Stimulated activated CD4-positive, alpha-beta T cell treated with anti-CD3 and anti-CD28 coated beads, Interleukin-4, amount 100 ng/mL, for 1 hour (primary cell): ENCODE measurements at places on chromosomes 7 and 10.

- no peak for DNase-seq
Measured at GRCh38 chr10:118940386-118940785, 89.1 kb upstream of the NANOS1 start.

DNA sequence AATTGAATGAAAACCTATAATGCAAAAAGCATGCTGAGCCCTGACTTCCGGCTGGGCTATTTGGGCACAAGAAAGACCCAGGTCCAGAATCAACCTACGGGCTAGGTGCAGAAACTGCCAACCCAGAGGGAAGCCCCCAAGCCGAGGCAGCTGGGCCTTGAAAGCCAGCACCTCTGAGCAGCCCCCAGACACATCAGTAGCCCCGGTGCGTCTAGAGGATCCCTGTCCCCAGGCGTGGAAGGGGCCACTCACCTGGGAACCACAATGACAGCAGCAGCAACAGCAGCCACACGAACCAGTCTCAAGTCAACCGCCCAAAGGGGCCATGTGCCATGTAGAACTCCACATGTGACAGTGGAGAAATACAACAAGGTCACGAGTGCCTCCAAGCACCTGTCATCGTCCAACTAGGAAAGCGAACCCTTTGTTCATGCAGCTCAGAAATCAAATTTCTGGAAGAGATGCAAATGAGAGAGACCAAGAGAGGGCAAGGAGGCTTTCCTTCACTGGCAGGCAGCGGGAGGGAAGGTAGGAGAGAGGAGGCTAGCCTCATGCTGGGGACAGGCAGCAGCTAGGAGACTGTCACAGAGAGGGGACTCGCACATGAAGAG lies 57.5 kb upstream of the CHST15 start:
- DNase-seq, result no peak

- no peak for DNase-seq
Measured at GRCh38 chr7:150799741-150800580, at the start of gene TMEM176B. Gene TMEM176B, minus strand, starts transcription at chr7:150800364. Its CDS starts 3,795 bp downstream, at chr7:150796569.

- no peak for DNase-seq
Measured at GRCh38 chr7:98997846-98998245, 119.5 kb downstream of the TRRAP start.

DNA sequence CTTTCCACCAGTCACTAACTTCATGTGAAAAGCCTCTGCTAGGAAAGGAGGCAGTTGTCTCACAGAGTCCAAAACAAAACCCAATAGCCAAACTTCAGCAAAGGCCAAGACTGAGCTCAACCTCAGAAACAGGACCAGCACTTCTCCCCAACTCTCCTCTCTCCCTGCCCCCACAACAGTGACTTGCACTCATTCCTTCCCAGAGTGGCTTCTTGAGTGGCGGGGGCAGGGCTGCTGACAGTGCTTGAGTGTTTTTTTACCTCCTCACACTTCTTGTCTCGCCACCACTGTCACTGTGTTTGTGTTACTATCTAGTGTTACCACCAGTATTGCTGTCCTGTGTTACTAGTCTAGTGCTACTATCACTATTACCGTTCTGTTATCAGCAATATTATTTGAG lies 206.8 kb downstream of the KLF6 start:
- no peak for DNase-seq

GRCh38 chr7:113283861-113284260 lies 165.5 kb upstream of the SMIM30 start:
- DNase-seq, result no peak
